Testis (tissue), 5 donors: ENCODE measurements at places on chromosomes 7 and 10. TPM values are rescaled to one million over a fixed set of nuclear protein-coding genes. Genes with fewer than 3 reads are reported as not detected.
A peak's percentile ranks its signal among the peaks of the same experiment; 100 is the strongest.

- peaks cover 10% of the 10 kb centered on the region for H3K4me1 ChIP-seq
- H3K27me3 ChIP-seq: no peaks in the 10 kb centered on the region
- peak; percentile 81 for DNase-seq
- H3K4me3 ChIP-seq: no peak overlapping the region
- no peak overlapping the region for H3K27ac ChIP-seq
Measured at GRCh38 chr7:70614237-70615045, 517.5 kb upstream of the GALNT17 start.

GRCh38 chr10:51031950-51032349 lies 42.3 kb upstream of the PRKG1 start:
- no peak overlapping the region for H3K27ac ChIP-seq
- DNase-seq: peak; percentile 30
- H3K4me1 ChIP-seq: peaks cover 7% of the 10 kb centered on the region
- H3K4me3 ChIP-seq: no peak overlapping the region
- H3K27me3 ChIP-seq: no peaks in the 10 kb centered on the region

- H3K27ac ChIP-seq: no peak overlapping the region
- H3K4me3 ChIP-seq: no peak overlapping the region
- H3K4me1 ChIP-seq: no peaks in the 10 kb centered on the region
- H3K36me3 ChIP-seq: no peaks in the 10 kb centered on the region
- no peaks in the 10 kb centered on the region for H3K27me3 ChIP-seq
Measured at GRCh38 chr7:1735806-1736483, 65.9 kb downstream of the ELFN1 start.

- DNase-seq: no peak
- no peaks in the 10 kb centered on the region for H3K36me3 ChIP-seq
- H3K27me3 ChIP-seq: no peaks in the 10 kb centered on the region
- H3K4me1 ChIP-seq: no peaks in the 10 kb centered on the region
Measured at GRCh38 chr10:24119896-24120295, 89.0 kb upstream of the KIAA1217 start.

- DNase-seq: no peak
- H3K4me1 ChIP-seq: no peaks in the 10 kb centered on the region
- H3K36me3 ChIP-seq: no peaks in the 10 kb centered on the region
- H3K27me3 ChIP-seq: no peaks in the 10 kb centered on the region
- no peak overlapping the region for H3K4me3 ChIP-seq
- no peak overlapping the region for H3K27ac ChIP-seq
Measured at GRCh38 chr10:61478621-61479312, 25.6 kb upstream of the TMEM26 start.

DNA sequence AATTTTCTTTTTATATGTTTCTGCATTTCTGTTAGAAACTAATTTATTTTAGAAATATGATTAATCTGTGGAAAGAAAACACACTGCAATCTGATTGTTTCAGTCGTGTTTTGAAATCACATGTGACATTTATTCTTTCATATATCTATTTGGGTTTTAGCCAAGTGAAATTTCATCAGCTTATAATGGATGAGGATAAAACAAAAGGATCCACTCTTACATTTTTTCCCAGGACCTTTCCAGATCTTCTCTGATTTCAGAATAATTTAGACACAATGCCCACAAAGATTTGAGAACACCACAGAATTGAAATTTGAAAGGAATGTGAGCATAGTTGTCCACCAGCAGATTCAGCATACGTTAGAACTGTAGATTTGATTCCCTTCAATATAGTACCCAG lies 29.1 kb downstream of the CBLL1 start:
- no peak overlapping the region for H3K4me3 ChIP-seq
- no peaks in the 10 kb centered on the region for H3K4me1 ChIP-seq
- no peak overlapping the region for H3K27ac ChIP-seq
- no peak for DNase-seq
- no peaks in the 10 kb centered on the region for H3K27me3 ChIP-seq

GRCh38 chr7:37942934-37943610 lies 22.6 kb downstream of the EPDR1 start:
- no peaks in the 10 kb centered on the region for H3K27me3 ChIP-seq
- no peak overlapping the region for H3K4me3 ChIP-seq
- peak overlapping the region; percentile 16 for H3K27ac ChIP-seq
- H3K4me1 ChIP-seq: peaks cover 20% of the 10 kb centered on the region

DNA sequence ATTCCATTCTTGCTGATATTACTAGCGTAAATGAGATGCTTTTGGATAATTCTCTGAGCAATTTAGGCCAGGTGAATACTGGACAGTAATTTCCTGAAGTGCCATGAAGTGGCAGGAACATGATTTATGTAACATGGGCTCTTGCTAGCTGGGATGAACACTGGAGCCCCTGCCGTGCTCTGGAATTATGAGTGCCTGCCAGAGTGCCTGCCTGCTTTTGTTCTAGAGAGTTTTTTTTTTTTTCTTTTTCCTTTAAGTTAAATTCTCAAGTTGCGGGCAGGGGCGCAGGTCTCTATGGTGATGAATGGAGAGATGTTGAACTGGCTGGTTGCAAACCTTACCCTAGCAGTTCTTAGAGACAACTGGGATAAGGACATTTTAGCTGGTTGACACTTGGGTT lies 165.9 kb downstream of the AUTS2 start:
- no peak overlapping the region for H3K27ac ChIP-seq
- H3K4me1 ChIP-seq: peaks cover 7% of the 10 kb centered on the region
- no peaks in the 10 kb centered on the region for H3K36me3 ChIP-seq
- no peaks in the 10 kb centered on the region for H3K27me3 ChIP-seq
- no peak for DNase-seq
- no peak overlapping the region for H3K4me3 ChIP-seq

DNA sequence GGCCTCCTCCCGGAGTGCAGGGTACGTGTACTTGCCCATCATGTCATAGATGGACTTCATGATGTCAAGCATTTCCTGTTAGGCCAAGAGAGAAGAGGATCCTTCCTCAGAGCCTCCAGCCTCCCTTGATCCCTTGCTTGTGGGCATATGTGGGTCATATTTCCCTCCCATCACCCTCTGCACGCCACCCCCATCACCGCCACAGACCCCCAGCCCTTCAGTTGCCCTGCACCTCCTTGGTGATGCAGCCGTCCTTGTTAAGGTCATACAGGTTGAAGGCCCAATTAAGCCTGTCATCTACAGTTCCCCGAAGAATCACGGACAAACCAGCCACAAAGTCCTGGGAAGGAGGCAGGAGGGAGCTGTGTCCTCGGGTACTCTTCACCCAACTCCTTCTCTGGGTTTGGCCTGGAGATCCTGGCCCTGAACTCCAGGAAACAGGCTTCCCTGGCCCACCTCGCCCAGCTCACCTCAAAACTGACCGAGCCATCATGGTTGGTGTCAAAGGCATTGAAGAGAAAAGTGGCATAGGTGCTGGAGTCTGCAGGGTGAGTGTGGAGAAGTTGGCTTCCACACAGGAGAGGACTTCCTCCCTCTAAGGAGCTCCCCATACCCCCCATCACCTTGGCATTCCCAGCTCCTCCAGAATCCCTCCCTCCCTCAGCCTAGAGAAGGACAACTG lies 9.8 kb upstream of the OGA start:
- no peaks in the 10 kb centered on the region for H3K36me3 ChIP-seq
- no peak for DNase-seq
- H3K4me3 ChIP-seq: no peak overlapping the region
- no peaks in the 10 kb centered on the region for H3K27me3 ChIP-seq
- H3K4me1 ChIP-seq: peaks cover 11% of the 10 kb centered on the region

DNA sequence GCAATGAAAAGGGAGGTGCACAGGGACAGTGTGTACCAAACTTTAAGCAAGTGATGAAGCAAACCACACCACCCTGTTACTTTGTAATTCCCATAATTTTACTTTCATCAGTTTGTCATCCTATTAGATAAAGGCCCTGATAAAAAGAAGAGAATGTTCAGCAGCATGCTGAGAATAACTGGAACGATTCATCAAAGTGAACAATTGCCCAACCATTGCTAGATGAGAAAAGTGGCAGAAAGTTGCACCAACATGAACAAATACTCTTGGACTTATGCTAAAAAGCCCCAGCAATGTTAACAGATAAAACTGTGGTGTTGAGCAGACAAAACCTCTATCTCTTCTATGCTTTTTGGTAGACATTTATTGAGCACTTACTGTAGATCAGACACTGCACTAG lies 75.5 kb upstream of the PCGF5 start:
- no peaks in the 10 kb centered on the region for H3K36me3 ChIP-seq
- DNase-seq: no peak
- H3K27me3 ChIP-seq: no peaks in the 10 kb centered on the region
- no peak overlapping the region for H3K27ac ChIP-seq
- H3K4me1 ChIP-seq: no peaks in the 10 kb centered on the region
- no peak overlapping the region for H3K4me3 ChIP-seq

DNA sequence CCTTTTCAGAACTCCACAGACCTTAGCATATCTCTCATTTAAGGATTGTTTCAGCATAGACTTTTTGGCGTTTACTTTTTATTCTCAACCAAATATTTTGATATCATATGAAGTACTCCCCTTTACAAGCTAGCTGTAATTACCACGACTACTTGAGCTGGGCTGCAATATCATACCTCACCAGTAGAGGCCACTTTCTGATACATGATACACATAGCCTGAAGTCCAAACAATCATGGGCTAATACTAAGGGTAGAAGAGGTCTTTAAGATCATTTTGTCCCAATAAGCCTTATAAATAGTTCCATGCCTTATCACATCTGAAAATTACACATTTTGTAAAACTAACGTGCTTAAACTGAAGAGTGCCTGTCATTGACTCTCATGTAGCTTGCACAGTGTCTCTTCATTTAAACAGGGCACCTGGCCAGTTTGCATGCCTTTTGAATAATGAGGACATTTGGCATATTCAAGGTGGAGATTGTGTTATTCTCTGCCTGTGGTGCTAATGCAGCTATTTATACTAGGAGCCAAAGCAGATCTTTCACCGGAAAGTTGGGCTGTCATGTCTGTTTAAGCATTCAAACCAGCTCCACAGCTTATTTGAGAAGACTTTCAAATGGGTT lies 403.7 kb upstream of the ZMIZ1 start:
- H3K4me3 ChIP-seq: no peak overlapping the region
- H3K27me3 ChIP-seq: no peaks in the 10 kb centered on the region
- H3K4me1 ChIP-seq: no peaks in the 10 kb centered on the region
- peak; percentile 61 for DNase-seq
- H3K36me3 ChIP-seq: no peaks in the 10 kb centered on the region

DNA sequence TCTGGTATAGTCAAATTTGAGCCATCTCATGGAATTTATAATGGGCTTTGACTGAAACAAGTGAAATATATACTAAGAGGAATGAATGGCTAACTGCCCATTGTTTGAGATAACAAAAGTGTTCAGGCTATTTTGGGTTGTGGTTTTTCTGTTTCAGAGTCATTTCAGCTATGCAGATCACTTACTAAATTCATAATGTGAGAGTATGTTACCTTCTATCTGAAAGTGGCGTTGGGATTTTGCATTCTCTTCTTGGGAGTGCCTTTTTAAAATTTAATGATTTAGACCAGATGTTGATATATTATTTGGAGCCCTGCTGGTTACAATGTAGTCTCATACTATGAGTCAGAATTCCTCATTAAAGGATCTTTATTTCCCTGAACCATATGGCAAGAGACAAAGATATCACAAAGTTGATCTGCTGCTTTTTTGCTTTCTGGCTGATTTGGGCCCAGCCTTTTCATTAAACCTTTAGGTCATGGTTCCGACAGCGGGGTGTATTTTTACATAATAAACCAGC lies 10.4 kb downstream of the VCL start:
- H3K36me3 ChIP-seq: no peaks in the 10 kb centered on the region
- H3K27ac ChIP-seq: no peak overlapping the region
- no peaks in the 10 kb centered on the region for H3K27me3 ChIP-seq

- no peaks in the 10 kb centered on the region for H3K4me1 ChIP-seq
- H3K4me3 ChIP-seq: no peak overlapping the region
- H3K36me3 ChIP-seq: no peaks in the 10 kb centered on the region
- H3K27me3 ChIP-seq: no peaks in the 10 kb centered on the region
Measured at GRCh38 chr7:117186218-117187010, 136.4 kb downstream of the WNT2 start.

DNA sequence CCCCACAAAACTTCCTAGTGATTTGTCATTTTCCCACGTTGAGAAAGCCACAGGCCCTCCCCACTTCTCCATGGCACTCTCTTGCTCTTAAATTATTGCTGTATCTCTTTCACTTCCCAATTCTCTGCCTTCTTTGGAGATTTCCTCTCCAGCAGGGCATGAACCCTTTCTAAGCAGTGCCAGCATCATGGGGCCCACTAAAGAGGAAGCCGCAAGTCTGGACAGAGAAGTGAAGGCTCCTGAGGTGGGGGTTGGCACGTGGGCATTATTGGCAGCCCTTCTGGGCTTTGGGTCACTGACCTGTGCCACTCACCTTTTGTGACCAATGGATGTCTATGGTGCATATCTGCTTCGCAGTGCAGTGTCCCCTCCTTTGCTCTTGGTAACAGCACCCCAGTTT lies 97.7 kb upstream of the TCF7L2 start:
- H3K27ac ChIP-seq: no peak overlapping the region
- DNase-seq: peak; percentile 23
- H3K4me3 ChIP-seq: no peak overlapping the region
- no peaks in the 10 kb centered on the region for H3K36me3 ChIP-seq
- H3K4me1 ChIP-seq: no peaks in the 10 kb centered on the region

- no peaks in the 10 kb centered on the region for H3K36me3 ChIP-seq
- H3K4me1 ChIP-seq: peaks cover 6% of the 10 kb centered on the region
- H3K27me3 ChIP-seq: no peaks in the 10 kb centered on the region
- H3K4me3 ChIP-seq: no peak overlapping the region
- no peak overlapping the region for H3K27ac ChIP-seq
Measured at GRCh38 chr7:81789406-81790119, 19.7 kb upstream of the HGF start.

- no peaks in the 10 kb centered on the region for H3K27me3 ChIP-seq
- no peaks in the 10 kb centered on the region for H3K4me1 ChIP-seq
- H3K4me3 ChIP-seq: no peak overlapping the region
- H3K27ac ChIP-seq: no peak overlapping the region
- DNase-seq: no peak
Measured at GRCh38 chr7:117362294-117362888, 39.5 kb upstream of the WNT2 start.

Gene BAIAP2L1
- total RNA-seq: 23.5 TPM

Gene PALD1
- total RNA-seq: 13.3 TPM

Gene TAC1
- not detected for total RNA-seq

Gene STEAP4
- 16.2 TPM for total RNA-seq

Gene HTR7
- total RNA-seq: 9.4 TPM

Gene GTF2I
- total RNA-seq: 210 TPM

Gene DYNC1I1
- 5.0 TPM for total RNA-seq
